Activated T-helper 1 cell treated with anti-CD3 and anti-CD28 coated beads, Interleukin-12 subunit alpha, Interleukin-12 subunit beta, Interleukin-2, Interleukin-4 antibody, amounts not matched to agents 30 ng/mL and 10 ng/mL and 1 ng/mL, durations not matched to agents 14 hours and 24 hours and 36 hours (primary cell): ENCODE measurements at places on chromosomes 6 and 20. TPM values are rescaled to one million over a fixed set of nuclear protein-coding genes. Genes with fewer than 3 reads are reported as not detected.

- no peak for DNase-seq
These were observed 209.5 kb downstream of the CLIC5 start for GRCh38 chr6:45806172-45806571.

DNA sequence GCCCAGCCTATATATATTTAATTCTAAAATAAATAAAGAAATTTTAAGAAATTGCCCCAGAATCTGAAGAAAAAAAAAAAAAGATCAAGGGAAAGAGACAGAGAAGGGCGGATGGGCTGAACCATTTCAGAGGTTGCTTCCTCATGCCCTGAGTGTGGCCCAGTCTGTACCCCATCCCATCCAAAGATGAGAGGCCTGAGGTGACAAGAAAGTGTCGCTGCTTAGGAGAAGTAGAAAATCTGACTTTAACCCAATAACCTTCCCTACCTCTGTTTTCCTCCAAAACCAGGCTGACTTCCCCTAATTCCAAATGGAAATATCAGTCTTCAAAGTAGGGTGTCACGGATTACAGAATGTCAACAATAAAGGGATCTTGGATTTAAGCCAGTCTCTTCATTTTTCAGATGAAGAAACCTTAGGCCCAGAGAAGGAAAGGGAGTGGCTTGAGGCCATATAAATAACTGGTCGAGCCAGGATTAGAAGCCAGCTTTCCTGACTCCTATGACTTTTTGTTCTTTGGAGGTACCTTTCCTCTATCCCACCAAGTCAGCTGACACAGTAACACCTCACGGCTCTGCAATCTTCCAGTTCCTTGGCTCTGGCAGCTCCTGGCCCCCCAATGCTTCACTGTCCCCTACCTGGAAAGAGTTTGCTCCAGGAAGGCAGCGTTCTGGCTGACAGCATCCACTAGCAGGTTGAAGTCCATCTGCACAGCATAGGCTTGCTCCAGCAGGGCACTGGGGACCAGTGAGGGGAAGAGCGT lies 10.1 kb downstream of the GSS start:
- DNase-seq: no peak

Gene EMILIN3
- total RNA-seq: 0.65 and 0.69 TPM in 2 replicates

DNA sequence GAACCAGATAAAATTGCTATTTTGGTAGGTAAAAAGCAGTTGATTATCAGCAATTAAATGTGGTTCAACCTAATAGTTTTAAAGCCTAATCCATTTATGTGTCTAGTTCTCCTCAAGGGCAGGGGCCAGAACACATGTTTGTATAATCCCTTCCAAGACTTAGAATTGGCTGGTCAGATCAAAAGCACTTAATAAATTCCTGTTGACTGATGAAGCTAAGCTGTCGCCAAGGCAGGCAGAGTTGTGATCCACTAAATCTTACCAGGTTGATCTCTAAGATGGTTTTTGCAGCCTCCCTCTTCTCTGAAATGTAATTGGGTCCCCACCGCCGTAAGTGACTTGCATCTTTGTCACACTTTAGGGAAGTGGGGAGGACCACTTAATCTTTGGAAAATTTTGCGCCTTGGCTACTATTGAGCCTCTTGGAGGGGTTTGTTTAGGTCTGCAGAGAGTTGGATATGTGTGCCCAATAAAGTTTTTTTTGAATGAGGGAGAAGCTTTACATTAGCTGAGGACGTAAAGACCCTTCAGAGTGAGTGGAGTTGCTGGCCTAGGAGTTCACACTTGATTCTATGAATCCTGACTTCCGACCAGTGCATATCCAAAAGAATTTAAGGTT lies 65.9 kb downstream of the PHF20 start:
- no peak for DNase-seq

- DNase-seq: no peak
These were observed 59.4 kb upstream of the CITED2 start for GRCh38 chr6:139433631-139434419.

DNA sequence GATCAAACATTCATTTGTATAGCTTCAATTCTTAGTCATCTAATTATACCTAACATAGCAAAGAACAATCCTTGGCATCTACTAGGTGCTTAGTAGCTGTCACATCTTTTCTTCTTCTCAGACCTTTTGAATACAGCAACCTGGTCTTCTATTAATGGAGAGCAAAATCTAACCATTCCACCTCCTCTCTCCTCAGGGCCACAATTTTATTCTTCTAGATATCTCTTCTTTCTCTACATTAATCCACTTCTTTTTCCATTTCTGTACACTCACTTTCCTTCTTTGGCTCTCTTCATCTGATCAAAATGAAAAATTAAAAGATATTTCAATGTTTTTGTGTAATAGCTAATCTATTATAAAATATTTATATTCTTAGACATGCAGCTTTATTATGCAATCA lies 9.0 kb upstream of the HLA-DOA start:
- no peak for DNase-seq

GRCh38 chr6:165245701-165246100 lies 63.7 kb downstream of the C6orf118 start:
- DNase-seq: no peak

Gene ESF1
- total RNA-seq: 30.3 and 32.1 TPM in 2 replicates

Gene ARG1
- not detected in 2 replicates for total RNA-seq
